ENCODE measurements at places on chromosomes 5 and 9.

DNA sequence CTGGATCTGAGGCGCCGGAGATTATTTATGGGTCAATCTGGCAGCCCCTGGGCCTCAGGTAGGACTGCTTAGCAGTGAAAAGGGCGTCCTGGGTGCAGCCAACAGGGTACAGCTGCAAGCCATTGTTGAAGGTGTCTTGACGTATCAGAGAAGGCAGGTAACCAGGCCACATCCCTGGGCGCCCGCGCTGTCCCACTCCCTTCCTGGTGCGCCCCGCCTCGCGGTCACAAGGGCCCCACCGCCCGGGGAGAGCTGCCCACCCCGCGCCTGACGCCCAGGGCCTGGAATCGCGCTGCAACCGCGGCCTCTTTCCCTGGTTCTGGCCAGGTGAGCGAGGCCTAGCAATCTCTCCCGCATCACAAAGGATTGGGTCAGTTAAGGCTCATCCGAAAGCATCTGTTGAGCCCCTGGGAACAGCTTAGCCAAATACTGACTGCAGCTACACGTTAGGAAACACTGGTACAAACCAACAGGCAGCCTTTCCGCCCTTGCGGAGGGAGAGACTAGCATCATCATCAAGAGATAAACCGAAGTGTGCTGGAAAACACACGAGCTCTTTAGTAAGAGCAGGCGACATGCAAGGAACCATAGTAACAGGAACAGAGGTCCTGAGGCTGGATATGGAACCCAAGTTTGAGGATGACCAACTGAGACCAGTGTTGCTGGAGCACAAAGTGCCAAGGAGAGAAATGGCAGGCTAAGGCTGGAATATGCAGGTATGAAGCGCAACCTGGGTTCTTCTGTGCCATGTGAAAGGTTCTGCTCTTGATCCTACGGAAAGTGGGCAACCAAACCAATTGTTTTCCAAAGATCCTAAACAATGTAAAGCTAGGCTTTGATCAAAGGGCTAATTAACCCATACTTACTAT, 3.6 kb downstream of the RPS23 start:
- DNase-seq, result no peak

GRCh38 chr5:126869005-126869451, 92.1 kb downstream of the LMNB1 start:
- peak; percentile 46 for DNase-seq

- no peak for DNase-seq
These were observed 75.1 kb upstream of the PCAT7 start for GRCh38 chr9:94479757-94480156.

- DNase-seq, result peak; percentile 2
These were observed 10.8 kb downstream of the GABRB2 start for GRCh38 chr5:161535762-161536161.

- peak; percentile 44 for DNase-seq
These were observed 883 bp upstream of the RNF145 start for GRCh38 chr5:159210210-159210661.

DNA sequence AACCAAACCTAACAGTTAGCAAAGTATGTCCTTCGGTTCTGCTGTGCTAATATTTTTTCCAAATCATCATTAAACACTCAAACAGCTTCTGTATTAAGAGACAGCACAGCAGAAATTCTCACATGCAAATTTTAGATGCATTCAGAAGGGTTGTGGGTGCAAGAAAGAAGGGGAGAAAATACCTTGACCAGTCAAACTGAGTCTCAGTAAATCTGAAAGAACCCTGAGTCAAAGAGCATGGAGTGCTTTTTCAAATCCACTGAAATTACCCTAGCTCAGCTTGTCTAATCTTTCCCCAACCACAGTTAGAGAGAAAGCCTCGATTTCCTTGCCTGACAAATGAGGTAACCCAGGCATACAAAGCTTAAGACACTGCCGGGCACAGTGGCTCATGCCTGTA, 55.1 kb downstream of the RETREG1 start:
- DNase-seq, result no peak

GRCh38 chr5:43620944-43621505, 18.0 kb downstream of the NNT start:
- DNase-seq, result no peak

DNA sequence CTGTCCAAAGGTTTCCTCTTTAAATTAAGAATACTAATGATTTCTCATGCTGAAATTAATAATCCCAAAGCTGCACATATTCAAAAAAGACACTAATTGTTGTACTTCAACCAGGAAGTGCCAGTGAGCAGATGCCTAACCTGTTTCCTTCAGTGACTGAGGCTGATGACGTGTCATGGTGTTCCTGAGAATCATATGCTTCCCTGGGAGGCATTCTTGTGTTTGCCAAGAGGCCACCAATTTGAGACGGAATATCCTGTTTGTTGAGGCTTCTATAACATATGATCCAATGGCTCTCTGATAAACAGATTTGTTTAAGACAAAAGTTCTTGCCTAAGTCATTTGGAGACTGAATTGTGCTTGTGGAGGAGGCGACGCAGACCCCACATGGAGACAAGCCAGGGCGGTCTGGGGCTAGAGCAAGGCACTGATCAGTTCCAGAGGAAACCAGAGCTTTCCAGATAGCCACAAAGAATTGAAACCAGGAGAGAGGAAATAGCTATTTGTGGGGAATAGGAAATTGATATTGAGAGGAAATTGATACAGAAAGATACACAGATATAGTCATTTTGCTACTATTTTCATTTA, 66.4 kb upstream of the ZNF608 start:
- DNase-seq, result no peak

- DNase-seq, result no peak
These were observed 134.3 kb upstream of the CLINT1 start for GRCh38 chr5:157993201-157993600.

GRCh38 chr9:92657296-92658094, 12.4 kb downstream of the IPPK start:
- DNase-seq, result no peak

DNA sequence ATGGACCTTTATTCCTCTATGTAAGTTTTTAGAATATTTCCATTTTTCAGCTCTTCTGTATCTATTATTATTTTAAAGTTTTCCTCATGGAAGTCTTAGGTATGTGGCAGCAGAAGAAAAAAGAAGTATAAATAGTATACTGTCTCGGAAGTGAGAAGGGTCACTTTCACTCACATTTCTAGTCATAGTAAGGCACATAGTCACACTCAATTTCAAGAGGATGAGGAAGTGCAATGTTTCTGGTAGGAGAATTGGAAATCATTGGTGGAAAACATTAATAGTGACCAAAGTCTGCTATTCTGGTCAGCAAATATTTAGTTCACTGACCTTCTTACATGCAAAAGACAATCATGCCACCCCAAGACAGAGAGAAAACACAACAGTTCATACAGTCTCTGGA, 35.2 kb upstream of the TNFSF8 start:
- no peak for DNase-seq

DNA sequence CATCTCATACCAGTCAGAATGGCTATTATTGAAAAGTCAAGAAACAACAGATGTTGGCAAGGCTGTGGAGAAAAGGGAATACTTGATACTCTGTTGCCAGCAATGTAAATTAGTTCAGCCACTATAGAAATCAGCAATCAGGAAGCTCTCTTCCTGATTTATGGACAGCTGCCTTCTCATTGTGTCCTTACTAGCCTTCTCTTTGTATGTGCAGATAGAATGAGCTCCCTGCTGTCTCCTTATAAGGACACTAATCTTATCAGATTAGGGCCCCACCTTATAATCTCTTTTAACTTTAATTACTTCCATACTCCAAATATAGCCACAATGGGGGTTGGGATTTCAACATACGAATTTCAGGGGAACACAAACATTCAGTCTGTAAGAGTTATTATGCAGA, 38.0 kb downstream of the KCNV2 start:
- DNase-seq, result no peak

DNA sequence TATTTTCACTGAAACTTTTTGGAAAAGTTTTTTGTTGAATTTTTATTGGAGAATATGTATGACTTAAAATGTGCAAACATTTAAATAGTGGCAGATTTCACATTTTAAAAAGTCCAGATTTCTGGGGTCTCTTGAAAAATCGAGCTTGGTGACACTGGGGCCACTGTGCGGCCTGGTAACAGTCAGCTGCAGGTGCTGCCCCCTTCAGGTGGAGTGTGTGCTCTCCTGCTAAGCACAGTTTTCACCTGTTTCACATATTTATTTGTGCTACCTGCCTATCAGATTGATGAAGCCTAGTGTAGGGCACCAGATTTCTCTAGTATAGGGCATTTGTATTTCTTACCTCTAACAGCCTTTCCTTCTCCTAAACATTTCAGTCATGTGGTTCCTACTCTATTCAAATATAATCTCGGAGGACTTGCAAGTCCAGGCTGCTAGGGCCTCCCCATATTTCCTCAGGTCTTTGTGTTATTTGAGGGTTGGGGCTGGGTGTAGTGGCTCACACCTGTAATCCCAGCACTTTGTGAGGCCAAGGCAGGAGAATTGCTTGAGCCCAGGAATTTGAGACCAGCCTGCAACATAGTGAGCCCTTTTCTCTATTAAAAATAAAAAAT, 95.8 kb upstream of the KLF9 start:
- DNase-seq, result no peak

GRCh38 chr5:10797261-10797660, 36.2 kb upstream of the DAP start:
- no peak for DNase-seq

- DNase-seq, result no peak
These were observed 52.0 kb upstream of the SLC25A51 start for GRCh38 chr9:37955781-37956422.

DNA sequence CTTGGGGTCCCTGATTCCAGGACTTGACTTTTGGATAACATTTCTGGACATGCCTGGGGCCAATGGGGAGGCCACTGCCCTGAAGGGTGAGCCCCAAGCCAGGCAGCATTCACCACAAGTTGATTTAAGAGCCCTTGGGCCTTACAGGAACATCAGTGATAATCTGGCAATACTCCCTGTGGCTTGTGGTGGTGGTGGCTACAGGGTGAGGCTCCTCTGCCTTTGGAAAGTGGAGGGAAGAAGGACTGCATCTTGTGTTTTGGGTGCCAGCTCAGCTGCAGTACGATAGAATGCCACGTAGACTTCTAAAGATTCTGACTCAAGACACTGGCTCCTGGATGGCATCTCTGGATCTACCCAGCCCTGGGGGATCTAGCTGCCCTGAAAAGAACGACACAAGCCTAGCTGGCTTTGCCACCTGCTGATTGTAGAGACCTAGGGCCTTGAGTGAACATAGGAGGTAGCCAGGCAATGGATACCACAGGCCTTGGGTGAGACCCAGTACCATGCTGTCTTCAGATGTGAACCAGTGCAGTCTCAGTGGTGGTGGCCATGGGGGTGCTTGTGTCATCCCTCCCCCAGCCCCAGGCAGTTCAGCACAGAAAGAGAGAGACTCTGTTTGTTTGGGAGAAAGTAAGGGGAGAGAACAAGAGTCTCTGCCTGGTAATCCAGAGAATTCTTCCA, 79.0 kb upstream of the DAP start:
- no peak for DNase-seq

All from COR-L47 (cell line).